ENCODE measurements at places on chromosomes 16 and 17.

- no peak for DNase-seq
Observed at GRCh38 chr16:375927-376816, 5.6 kb downstream of the PGAP6 start.

DNA sequence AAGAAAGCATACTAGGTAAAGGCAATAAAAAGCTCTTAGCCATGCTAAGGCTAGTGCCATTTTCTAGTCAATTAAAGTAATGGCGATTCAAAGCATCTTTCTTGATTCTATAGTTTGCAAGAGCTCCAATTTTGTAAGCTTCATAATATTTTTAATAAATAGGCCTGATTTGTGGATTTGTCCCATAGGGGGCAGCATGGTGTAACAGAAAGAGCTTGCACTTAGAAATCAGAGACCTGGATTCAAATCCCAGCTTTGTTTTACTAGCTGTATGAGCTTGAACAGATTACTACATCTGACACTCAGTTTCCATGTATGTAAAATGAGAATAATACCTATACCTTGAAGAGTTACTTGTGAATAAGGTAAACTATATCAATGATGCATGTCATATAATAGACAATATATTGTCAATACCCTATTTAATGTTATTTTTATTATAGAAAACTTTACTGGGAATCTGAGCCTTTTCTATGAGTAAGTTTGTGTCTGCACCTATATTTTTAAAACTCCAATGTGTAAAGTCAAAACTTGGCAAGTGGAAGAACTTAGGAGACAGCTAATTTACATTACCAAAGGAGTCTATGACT, 93.6 kb upstream of the NOG start:
- DNase-seq, result no peak

DNA sequence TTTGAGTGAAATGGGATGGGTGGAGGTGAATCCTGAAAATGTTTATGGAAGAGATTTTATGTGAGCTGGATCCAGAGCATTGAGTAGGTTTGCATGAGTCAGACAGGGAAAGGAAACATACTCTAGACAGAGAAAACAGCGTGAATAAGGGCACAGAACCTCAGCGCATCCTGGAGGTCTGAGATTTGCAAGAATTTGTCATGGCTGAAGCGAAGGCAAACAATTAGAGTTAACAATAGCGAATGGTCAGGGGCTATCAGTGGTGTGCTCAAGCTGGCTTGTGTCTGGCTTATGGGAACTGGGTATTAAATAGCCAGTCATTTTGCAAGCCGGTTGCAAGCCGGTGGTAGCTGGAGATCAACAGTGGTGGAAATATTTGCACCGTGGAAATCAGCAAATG, 36.4 kb downstream of the MAP2K6 start:
- DNase-seq, result no peak

DNA sequence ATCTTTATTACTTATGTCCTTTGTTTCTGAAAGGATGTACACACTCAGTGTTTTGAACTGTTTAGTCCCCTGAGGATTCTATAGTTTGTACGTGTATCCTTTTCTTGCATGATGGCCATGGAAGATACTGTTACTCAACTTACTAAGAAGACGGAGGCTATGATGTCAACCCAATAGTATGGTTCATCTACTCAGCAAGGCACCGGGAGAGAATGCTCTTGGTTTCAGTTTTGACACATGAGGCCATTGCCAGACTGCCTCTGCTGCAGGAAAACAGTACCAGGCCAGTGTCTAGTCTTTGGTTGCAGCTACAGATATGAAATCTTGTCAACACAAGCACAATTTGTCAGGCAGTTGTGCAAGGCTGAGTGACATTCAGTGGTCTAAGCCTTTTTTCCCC, 134.5 kb downstream of the MRTFB start:
- DNase-seq, result no peak

DNA sequence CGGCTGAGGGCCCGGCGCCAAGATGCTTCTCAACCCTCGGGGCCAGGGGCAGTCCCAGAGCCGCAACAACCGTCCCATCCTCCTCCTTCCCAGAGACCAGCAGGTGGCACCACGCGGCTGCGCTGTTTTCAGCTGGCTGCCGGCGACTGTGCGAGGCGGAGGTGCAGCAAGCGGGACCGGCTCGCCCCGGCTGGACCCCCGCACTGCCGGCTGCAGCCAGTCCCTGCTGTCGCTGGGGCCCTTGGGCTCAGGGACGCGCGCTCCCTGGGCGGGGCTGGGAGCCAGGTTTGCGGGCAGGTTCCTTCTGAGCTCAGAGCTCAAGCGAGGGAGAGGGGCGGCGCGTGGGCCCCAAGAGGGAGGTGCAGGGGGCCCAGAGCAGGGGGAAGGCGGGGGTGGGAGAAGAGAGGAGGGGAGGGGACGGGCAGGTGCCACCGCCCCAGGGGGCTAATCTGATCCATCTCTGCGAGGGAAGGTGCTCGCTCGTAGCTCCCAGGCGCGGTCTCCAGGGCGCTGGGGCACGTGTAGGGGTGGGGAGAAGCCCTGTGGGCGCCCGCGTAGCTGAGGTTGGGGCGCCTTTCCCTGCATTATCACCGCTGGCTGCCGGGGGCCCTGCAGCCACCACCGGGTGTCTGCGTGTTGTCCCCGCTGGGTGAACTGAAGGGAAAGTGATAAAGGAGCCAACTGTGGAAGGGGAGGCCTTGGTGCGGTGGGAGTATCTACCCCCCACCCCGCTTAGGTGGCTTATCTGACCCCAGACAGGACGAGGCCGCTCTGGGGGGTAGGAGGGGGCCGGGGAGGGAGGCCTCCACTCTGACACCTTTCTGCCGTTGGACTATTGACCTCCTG, 24.2 kb downstream of the STAT5A start:
- DNase-seq, result peak; percentile 84

DNA sequence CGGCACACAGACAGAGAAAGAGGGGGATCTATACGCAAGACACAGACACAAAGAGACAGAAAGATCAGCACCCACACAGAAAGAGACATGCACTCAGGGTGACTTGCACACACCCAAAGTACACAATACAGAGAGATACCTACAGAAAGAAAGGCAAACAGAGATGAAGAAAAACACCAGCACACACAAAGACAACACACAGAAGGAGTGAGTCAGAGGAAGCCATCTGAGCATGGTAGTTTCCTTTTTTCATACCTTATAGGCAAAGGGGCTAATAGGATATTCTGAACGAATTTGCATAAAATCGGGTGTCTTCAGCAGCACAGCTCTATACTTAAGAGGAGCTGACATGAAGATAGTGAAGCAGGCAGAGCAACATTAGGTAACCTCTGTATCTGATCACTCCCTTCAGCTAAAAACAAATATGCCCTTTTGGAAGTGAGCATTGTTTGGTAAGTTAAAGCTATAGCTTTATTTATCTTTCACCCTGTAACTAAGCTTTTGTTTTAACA, 198.6 kb downstream of the AATF start:
- DNase-seq, result no peak

DNA sequence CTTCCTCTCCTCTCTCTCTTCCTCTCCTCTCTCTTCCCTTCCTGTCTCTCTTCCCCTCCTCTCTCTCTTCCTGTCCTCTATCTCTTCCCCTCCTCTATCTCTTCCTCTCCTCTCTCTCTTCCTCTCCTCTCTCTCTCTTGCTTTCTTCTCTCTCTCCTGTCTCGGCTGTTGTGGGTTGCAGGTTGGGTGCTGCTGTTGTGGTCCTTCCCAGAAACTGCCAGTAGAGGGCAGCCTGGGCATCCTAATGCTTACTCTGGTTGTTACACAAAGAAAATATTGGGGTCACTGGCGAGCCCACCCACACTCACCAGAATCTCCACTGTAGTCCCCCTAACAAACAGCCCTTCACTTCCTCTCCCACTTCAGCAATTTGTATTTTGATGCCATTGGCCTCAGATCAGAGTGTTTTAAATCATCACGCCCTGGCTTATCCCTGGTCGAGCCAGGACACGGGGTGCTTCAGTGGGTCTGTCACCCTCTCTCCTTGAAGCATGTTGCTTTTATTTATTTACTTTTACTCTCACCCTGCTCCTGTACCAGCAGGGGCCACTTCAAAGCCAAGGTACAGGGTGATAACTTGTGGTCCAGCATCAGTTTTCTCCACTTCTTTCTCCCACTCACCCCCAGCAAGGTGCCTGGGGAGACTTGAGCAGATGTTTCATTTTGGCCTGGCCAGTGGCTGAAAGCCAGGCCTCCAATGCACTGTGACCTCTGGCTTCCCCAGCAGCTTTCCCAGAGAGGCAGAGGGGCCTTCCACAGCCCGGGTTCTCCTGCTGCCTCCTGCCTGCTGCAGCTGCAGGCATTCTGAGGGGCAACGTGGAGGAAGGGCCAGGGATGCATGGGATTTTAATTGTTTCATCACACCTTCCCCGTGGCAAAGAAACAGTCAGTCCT, 4.7 kb upstream of the MMP15 start:
- DNase-seq, result no peak

DNA sequence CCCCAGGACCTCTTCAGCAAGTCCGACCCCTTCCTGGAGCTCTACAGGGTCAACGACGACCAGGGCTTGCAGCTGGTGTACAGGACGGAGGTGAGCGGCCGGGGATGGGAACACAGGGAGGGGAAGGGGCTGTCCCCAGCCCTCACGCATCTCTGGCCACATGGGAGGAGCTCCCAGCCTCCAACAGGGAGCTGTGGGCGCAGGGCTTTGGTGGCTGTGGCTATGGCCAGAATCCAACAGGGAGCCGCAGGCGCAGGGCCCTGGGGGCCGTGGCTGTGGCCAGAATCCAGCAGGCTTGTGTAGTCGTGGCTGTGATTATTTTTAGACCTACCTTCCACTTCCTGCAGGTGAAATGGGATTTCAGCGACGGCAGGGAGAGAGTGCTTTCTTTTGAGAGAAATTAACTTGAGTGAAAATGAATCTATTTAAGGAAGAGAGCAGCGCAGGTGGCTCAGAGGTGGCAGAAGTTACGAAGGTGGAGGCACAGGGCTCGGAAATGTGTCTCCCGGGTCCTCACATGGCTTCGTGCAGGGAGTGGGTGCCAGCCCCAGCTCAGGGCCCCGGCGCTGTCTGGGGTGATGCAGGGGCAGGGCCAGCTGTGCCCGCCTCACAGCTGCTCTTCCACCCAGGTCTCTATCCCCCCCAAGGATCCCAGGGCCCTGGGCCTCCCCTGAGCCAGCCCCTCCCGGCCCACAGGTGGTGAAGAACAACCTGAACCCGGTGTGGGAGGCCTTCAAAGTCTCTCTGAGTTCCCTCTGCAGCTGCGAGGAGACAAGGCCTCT, 9.4 kb downstream of the CPNE7 start:
- DNase-seq, result no peak

GRCh38 chr17:9968881-9969280, 63.8 kb upstream of the RCVRN start:
- DNase-seq, result no peak

DNA sequence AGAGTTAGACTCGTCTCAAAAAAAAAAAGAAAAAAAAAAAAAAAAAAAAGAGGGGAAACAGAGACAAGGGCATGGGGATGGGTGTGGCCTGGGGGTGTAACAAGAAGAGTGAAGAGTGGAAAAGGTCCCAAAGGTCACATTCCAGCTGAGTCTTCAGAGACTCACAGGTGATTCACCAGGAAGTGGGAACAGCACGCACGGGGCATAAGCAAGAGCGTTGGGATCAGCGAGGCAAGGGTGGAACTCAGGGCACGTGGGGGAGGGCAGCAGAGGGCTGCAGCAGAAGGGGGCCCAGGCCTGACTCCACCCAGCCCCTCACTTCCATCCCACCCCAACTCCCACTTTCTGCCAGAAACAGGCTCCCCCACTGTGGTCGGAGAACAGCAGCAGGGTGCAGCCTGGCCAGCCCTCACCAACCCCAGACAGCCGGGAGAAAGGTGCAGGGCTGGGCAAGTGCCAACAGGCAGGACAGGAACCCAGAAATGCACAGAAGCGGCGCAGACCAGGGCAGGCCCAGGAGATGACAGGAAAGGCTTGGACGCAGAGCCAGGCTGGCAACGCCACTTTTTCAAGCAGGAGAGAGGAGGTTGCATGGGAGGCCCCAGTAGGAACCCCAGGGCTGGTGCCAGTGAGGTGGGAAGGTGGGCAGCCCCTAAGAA, 3.3 kb downstream of the MEAK7 start:
- no peak for DNase-seq

Measured in NCI-H524 treated with DMSO at 0.1 percent for 48 hours (cell line).